Stimulated activated CD8-positive, alpha-beta memory T cell treated with anti-CD3 and anti-CD28 coated beads, Interleukin-15, amount 100 ng/mL, for 24 hours (primary cell): ENCODE measurements at places on chromosomes 3 and 15.

DNA sequence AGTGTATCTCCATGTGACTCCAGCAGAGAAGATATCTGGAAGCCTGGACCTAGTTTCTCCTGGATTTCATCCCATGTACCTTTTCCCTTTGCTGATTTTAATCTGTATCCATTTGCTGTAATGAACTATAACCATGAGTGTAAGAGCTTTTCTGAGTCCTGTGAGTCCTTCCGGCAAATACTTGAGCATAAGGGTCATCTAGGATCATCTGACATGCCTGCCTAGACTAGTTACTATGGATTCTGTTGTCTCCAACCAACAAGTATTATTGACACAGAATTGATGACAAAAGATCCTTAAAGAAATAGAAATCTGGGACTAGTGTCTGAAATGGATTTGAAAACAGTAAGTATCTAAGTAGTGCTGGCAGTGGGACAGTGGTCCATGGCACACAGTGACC, 11.3 kb upstream of the UBE3A start:
- DNase-seq, result no peak

GRCh38 chr3:127162947-127163645, 29.8 kb upstream of the PRR23E start:
- no peak for DNase-seq

- DNase-seq, result no peak
Measured at GRCh38 chr3:1446531-1446930, 353.7 kb downstream of the CNTN6 start.

- no peak for DNase-seq
Measured at GRCh38 chr3:169052465-169053302, 610.8 kb downstream of the MECOM start.

DNA sequence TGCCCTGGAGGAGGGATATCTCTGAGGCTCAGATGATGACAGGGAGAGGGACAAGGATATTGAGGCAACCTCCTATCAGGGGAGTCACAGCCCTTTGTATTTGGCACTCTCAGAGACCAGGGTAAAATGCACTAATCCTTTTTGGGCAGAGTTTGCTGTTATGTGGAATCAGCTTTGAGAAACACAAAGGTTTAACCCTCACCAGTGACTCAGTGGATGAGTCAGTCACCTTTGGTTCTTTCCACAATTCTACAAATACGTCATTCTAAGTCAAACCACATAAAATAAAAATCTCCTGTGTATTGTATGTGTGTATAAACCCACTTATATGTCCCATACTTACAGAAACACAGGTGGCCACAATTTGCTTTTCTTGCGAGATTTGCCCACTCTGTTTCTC, 5.1 kb downstream of the LSAMP start:
- DNase-seq, result no peak

DNA sequence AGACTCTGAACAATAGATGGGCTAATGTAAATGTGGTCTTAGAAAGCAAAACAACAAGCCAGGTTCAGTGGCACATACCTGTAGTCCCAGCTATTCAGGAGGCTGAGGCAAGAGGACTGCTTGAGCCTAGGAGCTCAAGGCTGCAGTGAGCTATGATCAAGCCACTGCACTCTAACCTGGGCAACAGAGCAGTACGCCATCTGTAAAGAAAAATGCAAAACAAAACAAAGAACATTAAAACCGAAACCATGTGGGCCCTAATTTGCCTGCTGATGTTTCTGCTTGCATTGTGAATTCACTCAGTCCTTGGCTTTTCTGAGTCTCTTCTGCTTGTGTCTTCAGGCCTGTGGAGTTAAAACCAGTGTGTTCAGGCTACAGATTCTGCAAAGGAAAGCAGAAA, 56.7 kb downstream of the CCNL1 start:
- no peak for DNase-seq

DNA sequence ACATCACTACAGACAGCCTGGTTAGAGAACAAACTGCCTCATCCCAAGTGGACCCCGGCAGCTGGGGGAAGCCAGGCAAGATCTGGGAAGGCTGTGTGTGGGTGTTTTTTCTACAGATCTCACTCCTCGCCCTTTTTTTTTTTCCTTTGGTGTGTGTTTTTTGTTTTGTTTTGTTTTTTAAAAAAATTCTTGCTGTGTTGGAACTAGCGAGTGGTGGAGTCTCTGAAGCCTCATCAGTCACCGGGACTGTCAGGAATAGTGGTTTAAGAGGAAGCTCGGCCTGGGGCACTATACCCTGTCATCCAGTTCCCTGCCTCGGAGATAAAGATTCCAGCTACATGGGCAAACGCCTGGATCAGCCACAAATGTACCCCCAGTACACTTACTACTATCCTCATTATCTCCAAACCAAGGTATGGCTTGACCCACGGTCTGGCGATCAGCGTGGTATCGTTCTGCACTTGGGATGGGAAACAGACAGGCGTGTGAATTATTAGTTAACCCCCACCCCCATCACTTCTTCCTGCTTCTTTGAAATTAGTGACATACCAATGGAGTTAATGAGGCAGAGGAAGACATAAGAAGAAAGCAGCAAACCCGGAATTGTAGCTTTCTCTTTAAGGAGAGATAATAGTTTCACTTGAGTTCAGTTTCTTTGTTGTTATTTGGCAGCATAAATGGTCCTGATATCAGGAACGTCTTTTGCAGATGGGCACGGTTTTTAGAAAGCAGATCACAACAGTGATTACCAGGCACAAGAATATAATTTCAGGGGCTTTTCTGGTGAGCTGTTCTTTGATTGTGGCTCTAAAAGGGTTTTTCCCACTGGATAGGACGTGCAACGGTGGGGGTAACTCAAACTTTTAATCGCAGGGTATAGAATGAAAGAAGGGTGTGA, 722 bp downstream of the RBMS3 start:
- DNase-seq, result no peak

GRCh38 chr3:58690490-58690889, 23.9 kb upstream of the FAM3D start:
- DNase-seq, result no peak

DNA sequence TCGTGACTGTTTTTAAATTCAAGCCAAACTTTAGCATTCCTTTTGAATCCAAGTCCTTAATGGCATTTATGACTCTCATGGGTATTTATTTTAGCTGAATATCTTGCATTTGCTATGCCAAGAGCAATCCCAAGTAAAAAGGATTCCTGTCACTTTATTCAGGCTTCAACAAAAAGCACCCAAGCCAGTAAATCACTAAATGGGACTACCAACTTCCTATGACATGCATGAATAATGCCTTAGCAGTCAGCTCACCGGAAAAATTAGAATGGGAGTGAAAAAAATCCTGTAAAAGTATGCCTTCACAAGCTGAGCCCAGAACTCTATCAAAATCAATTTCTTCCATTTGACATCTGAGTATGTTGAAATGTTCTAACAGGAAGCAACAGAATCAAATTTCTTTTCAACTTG, 1297.9 kb downstream of the ROBO2 start:
- no peak for DNase-seq

GRCh38 chr3:182435860-182436259, 357.4 kb upstream of the ATP11B start:
- DNase-seq, result no peak

DNA sequence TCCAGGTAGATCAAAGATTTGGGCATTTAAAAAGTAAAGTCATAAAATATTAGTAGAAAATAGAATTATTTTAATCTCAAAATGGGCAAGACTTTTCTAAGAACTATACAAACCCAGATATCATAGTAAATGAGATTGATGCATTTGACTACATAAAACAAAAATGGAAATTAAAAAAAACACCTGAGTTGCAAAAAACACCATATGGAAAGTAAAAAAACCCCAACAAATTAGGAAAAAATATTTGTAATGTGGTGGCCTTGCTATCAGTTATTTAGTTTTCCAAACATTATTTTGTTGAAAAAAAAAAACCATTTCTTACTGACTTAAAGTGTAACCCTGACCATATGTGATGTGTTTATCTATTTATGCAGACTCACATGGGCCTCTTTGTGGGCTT, 97.2 kb downstream of the PDCD6IP start:
- no peak for DNase-seq

GRCh38 chr15:84725001-84725491, 9.1 kb upstream of the SEC11A start:
- no peak for DNase-seq

- no peak for DNase-seq
Measured at GRCh38 chr3:141625506-141625905, 112.6 kb upstream of the RNF7 start.

- no peak for DNase-seq
Measured at GRCh38 chr3:123819949-123820348, 64.2 kb downstream of the MYLK start.

DNA sequence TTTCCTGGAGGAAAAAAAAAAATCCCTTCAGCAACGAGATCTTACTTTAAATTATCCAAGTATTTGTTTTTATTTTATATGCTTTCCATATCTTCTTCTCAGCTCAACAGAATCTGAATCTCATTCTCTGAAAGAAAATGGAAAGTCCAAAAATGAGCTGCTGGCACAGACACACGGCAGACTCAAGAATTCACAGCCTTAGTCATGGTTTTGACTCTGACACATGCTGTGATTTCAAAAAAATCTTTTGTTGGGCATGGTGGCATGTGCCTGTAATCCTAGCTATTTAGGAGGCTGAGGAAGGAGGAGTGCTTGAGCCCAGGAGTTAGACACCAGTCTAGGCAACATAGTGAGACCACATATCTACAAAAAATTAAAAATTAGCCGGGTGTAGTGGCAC, 565.0 kb downstream of the MAGI1 start:
- no peak for DNase-seq

DNA sequence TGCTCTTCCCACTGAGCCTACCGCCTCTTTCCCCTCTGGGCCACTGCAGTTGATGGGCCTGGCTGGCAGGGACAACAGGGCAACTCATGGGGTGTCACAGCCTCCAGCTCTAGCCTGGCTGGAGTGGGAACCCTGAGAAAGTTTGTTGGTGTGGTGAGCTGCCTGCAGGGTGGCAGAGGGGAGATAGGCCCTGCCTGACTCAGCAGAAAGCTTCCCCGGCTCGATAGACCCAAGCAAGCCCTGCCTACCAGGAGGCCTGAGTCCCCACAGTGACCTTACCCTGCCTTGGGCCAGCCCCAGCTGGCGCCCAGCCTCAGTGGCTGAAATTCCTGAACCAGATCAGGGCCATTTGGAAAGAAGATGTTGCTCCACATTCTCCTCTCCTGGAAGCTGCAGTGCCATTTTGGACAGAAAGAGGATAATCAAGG, 29.4 kb downstream of the ABTB1 start:
- DNase-seq, result no peak
